ENCODE measurements at places on chromosomes 4 and X.

DNA sequence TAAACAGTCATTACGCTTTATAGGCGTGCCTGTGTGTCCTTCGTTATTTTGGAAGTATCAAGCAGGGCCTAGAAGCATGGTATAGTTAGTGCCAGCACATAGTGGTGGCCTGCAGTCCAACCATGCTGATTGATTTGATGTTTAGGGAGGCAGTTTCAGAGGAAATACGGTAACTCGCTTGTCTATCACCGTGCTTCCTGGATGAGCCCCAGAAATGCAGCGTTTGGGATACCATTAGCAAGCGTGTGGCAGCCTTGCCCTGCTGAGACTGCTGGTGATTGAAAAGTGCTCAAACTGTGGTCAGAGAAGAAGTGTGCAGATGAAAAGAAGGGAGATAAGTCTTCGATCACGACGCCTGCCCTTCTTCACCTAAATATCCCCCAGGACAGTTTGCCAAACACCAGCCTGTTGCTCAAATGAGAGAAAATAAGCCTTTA lies 158.4 kb downstream of the CHIC2 start:
- peak; percentile 69 for DNase-seq

GRCh38 chr4:41219421-41219950 lies 5.1 kb upstream of the APBB2 start:
- DNase-seq: no peak

DNA sequence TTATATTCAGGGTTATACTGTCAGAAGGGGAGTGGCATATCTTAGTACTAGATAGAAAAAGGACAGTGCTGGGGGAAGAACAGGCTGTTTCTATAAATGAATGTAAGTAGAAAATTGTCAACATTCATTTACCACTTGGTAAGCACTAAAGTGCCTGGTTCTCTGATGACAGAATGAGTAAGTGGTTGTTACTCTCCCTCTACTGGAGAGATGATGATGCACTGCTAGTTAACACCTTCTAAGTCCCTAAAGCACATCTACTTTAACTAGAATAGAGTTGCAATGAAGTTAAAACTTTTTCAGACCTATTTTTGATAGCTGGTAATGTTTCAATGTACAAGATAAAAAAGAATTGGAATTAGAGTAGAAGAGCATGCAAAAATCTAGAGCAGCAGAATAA lies 214.5 kb downstream of the KLHL4 start:
- DNase-seq: no peak

DNA sequence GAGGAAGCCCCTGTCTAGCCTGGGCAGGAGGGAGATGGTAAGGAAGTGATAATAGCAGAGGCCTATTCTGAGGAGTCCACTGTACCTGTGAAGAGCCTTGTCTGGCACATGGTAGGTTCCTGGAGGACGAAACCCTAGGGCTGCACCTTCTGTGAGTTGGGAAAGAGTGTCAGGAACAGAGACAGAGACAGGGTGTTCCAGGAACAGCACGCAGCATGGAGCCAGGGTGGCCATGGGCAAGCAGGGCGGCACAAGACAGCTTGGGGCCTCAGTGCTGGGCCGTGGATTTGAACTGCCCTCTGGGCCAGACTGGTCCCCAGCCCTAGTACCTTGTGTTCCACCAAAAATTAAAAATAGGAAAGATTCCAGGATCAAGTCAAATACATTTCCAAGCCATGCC lies 272.5 kb downstream of the EVC2 start:
- no peak for DNase-seq

GRCh38 chr4:107734120-107734519 lies 14.1 kb upstream of the PAPSS1 start:
- DNase-seq: peak; percentile 45

DNA sequence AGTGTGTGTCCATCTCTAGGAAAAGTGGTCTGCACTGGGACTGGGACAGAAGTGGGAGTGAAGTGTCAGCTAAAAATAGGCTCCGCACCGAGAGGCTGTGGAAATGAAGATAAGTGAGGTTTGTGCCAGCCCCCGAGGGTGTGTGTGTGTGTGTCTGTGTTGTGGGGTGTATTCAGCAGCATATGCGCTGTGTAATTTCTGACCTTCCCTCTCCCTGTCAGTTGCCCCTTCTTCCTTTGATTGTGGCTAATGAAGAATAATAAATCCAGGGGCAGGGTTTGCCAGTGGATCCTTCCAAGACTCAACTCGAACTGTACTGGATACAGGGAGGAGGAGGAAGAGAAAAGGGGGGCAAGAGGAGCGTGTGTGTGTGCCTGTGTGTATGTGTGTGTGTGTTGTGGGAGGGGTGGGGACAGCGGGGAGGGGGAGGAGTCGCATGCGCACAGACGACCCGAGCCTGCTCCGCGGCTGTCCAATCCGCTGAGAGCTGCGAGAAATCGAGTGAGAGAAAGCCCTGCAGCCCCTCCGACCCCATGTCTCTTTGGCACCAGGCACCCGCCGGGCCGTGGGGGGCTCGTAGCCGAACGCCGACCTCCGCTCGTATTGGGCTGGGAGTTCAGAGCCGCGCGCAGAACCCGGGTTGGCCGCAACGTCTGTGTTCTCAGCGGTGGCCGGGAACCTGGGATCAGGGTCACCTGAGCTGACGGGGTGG lies 916 bp upstream of the POU4F2 start:
- DNase-seq: no peak

DNA sequence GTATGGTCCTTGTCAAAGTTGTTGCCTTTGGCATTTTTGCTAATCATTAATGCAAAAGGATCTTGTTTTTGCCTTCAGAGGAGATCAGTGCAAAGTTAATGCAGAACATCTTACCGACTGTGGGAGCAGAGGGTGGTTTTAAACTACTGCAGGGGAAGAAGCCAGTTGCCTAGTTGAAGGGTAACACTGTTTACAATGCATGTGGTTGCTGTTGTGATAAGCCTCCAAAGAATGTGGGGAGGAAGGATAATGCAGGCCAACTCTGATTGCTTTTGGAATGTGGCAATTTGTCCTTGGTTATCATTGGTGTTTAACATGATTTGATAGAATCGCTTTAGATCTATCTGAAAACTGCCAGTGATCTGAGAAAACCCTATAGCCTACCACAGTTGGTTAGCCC lies 204.3 kb upstream of the TLL1 start:
- peak; percentile 4 for DNase-seq

DNA sequence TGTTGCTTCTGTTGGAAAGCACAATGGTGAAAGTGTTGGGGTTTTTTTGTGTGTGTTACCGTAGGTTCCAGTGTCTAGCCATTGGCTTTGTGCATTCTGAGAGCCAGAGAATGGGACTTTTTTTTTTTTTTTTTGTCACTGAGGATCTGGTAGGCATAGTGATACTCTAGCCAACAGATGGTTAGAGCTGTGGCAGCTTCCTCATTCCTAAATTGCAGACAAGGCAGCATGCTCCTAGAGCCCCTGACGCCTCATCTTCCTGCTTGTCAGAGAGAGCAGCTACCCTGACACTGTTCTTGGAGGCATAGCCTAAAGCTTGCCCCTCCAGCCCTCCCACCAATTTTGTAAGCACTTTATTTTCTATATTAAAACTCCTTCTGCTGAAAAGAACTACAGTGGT lies 27.0 kb downstream of the ARHGEF9 start:
- DNase-seq: no peak

GRCh38 chrX:66200855-66201795 lies 37.1 kb downstream of the HEPH start:
- no peak for DNase-seq

- no peak for DNase-seq
Observed at GRCh38 chr4:34469516-34469915, 1774.8 kb downstream of the ARAP2 start.

DNA sequence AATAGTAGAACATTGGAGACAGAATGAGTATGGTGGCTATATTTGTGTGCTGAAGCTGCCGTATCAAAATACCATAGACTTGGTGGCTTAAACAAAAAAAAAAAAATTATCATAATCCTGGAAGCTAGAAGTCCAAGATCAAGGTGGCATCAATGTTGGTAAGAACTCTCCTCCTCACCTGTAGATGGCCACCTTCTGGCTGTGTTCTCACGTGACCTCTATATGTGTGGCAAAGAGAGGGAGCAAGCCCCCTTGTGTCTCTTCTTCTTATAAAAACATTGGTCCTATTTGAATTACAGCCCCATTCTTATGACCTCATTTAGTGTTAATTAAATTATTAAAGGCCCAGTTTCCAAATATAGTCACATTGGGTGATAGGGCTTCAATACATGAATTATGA lies 1640.9 kb upstream of the PCDH7 start:
- DNase-seq: no peak

DNA sequence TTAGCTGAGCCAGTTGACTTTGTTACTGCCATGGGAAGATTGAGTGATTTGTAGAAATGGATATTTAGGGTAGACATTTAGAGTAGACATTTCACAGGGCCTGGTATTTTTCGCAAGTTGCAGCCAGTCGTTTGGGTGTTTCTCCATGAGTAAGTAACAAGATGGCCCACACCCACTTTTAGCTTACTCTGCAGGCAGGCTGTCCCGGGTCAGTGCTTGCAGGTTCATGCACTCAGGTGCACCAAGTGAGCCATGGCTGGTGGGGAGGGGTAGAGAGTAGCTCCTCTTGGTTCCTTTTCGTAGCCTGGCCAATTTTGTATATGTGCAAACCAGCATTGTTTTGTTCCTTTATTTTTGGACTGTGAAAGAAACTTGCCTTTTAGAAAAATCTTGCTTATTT lies 145.6 kb downstream of the POLA1 start:
- DNase-seq: no peak

DNA sequence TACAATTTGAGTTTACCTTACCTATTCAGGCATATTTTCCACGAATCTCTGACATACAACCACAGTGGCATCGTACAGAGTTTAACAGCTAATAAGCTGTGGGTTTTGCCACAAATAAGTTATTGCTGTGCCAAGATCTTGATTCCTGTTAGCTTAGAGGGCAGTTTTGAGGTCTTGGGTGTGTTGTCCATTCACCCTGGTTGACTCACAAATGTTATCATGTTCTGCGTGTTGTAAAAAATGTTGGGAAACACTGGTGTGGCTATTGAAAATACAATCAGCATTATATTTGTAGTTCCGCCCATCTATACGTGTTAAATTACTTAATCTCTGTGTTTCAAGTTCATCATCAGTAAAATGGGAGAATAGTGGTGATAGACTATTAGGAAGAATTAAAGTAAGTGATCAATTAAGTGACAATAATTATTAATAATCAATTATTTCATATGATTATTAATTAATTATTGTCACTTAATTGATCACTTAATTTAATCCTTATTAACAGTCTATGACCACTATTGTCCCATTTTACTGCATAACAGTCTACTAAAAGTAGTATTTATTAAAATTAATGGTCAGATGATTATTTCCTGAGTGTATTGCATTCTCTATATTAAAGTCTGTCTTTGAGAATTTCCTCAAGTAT lies 96.3 kb downstream of the TMA16 start:
- DNase-seq: no peak

DNA sequence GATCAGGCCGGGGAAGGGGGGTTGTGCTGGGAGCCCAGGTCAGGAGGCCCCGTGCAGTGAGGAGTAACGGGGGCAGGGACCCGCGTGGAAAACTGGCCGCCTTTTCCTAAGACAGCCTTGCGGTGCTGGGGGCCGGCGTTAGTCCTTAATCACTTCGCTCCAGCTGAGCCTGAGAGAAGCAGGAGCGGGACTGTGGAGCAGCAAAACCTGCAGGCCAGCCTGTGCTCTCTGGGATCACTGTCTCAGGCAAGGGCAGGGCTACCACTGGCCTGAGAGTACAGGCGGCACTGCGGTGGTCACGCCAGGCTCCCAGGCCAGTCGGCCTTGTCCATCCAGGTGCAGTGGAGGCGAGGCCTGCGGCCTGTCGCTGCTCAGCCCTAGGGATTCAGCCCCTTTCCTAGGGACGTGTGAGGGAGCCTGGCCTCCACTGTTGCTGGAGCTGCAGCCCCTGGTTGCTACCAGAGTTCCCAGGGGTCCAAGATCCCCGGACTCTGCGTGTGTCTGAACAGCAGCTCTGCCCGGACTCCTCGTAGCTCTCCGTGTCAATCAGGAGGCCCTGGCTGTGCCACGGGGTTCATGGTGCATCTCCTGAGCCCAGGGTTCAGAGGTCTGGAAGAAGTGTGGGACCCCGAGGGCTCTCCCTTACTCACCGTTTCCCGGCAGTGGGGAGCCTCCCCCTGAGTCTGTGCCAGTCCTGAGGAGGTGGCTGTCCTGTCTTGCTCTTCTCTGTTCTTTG lies 2141.7 kb upstream of the TENM3 start:
- DNase-seq: no peak

DNA sequence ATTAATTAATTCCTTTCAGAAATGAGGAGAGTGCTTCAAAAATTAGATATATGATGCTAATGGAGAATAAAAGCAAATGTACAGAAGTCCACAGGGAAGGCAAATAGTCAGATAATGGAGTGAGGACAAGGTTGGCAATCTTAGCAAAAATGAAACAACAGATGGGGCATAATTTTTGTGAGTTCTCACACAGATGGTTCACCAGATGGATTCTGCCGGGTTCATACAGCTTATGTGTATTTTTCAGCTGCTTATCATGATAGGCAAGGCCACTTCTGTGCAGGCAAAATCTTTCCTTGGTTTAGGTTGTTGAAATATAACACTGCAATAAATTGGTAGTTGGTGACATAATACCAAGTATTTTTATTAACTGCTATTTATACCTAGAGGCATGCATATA lies 1539.0 kb upstream of the IGFBP7 start:
- DNase-seq: no peak

DNA sequence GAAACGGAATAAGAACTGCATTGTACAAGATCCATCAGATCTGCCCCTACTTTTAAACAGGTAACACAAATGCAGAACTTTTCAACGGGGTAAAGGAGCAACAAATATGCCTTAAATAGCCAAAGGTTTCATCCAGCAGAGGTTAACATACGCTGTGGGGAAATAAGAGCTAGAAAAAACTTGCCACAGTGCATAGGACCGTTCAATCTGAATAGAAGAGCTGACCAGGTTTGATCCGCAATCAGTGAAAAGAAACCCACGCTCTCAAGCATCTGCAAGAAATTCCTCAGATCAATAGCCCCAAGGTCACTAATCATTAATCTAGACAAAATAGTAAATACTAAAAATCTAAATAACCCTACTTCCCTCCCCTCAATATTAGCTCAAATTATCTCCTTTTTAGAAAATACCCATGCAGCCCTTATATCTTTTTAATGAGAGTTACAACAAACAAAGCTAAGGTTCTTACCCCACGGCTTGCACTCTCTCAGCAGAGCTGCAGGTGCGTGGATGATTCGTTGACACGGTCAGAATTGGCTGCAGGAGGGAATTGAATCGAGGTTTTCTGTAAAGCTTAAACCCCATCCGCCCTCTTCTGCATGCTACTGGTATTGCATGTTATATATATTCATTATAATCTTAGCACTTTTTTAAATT lies at the start of gene TLR10:
TSS of gene TLR10 (minus strand) at position 539 of the 657 bp plus-strand sequence. CDS start 7,400 bp downstream, outside the sequence.
- DNase-seq: peak; percentile 63

GRCh38 chr4:148926276-148927260 lies 484.4 kb upstream of the NR3C2 start:
- peak; percentile 3 for DNase-seq

GRCh38 chr4:139554642-139554892 lies 1.5 kb downstream of the SETD7 start:
- DNase-seq: no peak
